Right ventricle myocardium superior (tissue), 1 donor: ENCODE measurements at places on chromosomes 6 and 20. TPM values are rescaled to one million over a fixed set of nuclear protein-coding genes. Genes with fewer than 3 reads are reported as not detected.

- peak; percentile 57 for DNase-seq
Observed at GRCh38 chr20:53692465-53693067, 98.9 kb upstream of the ZNF217 start.

The DYNLT2 gene
- 0.75 TPM for total RNA-seq

- DNase-seq, result peak; percentile 39
Observed at GRCh38 chr6:128068119-128068479, 167.2 kb upstream of the THEMIS start.

The SMLR1 gene
- not detected for total RNA-seq

DNA sequence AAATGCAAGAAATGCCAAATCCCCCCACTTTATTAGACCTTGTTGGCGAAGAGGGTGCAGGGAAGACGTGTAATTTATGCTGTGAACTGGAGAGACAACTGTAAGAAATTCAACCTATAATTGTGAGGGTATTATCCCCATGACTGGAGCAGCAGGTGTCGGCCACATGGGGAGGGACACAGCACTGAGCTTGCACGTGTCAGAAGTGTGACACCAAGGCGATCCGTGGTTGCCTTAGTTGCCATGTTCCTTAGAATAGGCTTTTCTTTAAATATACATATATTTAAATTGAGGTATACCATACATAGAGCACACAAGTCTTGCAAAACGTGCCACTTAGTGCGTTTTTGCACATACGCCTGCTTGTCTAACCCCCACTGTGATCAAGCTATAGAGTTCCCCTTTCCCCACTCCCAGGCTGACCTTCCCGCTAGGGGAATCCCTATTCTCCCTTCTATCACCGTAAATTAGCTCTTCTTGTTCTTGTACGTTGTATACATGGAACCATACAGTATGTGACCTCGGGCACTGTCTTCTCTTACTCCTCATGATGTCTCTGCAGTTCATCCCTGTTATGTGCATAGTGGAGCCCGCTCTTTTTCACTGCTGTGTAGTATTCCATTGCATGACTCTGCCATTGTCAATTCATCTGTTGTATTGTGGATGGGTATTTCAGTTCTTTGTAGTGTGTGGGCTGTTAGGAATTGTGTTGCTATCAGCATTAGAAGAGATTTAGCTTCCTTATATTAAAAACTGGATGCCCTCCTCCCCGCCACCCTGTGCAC lies 81.6 kb upstream of the PMEPA1 start:
- no peak for DNase-seq
